ENCODE measurements at places on chromosomes 3 and 15. TPM values are rescaled to one million over a fixed set of nuclear protein-coding genes. Genes with fewer than 3 reads are reported as not detected.

The PARP15 gene
- total RNA-seq: 1.8 TPM

The CSTA gene
- 43.9 TPM for total RNA-seq

The GOLGA8T gene
- total RNA-seq: not detected

The TRAIP gene
- total RNA-seq: 1.8 TPM

The ADGRG7 gene
- not detected for total RNA-seq

The GHRL gene
- 2.2 TPM for total RNA-seq

The IGSF10 gene
- total RNA-seq: 12.1 TPM

The SV2B gene
- total RNA-seq: 0.30 TPM

The SCN11A gene
- total RNA-seq: 0.13 TPM

The LTK gene
- total RNA-seq: not detected

DNA sequence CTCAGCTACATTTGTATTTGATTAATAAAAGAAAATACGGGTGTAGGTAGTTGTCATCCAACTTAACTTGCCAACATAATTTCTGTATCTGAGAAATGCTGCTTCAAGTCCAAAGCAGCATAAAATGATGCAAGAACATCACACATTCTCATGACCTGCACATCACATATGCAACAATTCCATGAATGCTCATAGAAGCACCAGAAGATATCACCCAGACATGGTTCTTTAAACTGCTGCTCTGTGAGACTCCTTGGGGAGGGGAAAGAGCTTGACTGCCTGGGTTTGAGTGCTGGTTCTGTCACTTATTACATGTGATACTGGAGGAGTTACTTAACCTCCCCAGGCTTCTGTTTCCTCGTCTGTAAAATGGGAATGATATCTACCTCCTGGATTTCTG lies 39.4 kb downstream of the CHST14 start:
- no peak for DNase-seq

DNA sequence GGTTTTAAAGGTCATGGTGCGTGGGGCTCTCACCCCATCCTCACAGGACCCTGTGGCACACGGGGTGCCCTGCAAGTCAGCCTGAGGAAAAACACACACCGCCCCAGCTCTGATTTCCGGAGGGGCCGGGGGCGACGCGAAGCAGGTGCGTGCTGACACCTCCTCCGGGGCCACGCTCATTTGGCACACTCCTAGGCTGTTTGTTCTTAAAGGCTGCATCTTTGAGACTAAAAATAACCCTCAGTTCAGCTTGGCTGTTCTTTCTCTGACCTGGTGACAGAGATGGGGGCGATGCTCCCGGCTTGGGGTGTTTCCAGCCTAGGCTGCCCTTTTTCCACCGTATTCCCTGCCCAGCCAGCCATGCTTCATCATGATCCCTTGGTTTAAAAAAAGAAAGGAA lies 141.5 kb upstream of the TPM1 start:
- no peak for DNase-seq

GRCh38 chr15:31446546-31446945 lies 119.9 kb downstream of the KLF13 start:
- DNase-seq: peak; percentile 4

- no peak for DNase-seq
These were observed 9.2 kb upstream of the TNIK start for GRCh38 chr3:171469376-171469775.

GRCh38 chr3:10387881-10388609 lies 67.1 kb upstream of the SEC13 start:
- no peak for DNase-seq

GRCh38 chr3:170037463-170038433 lies at the start of gene GPR160:
GPR160 (plus strand) TSS chr3:170037995; CDS start chr3:170083973, 45,978 bp downstream.
- DNase-seq: peak; percentile 45

DNA sequence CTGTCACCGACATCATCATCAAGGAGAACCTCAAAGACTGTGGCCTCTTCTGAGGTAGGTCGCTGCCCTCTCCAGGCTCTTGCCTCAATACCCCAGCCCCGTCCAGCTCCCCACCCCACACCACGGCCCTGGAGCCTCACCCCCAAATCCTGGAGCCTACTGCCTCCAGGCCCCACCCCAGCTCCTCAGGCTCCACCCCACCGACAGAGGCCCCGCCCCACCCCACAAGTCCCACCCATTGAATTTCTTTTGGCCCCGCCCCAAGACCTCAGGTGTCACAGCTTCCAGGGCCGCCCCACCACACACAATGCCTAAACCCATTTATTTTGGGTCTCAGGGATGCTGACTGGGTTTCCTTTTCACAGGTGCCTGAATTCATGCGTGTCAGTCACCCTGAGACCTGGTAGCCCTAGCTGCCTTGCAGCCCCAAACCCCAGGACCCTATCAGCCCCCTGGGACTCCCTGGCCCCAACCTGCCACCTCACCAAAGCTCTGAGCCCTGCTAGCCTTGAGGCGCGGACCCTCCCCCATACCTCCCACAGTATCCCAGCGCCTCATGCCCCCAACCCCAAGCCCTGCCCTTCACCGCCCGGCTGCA lies 3.6 kb downstream of the GNAT1 start:
- no peak for DNase-seq

DNA sequence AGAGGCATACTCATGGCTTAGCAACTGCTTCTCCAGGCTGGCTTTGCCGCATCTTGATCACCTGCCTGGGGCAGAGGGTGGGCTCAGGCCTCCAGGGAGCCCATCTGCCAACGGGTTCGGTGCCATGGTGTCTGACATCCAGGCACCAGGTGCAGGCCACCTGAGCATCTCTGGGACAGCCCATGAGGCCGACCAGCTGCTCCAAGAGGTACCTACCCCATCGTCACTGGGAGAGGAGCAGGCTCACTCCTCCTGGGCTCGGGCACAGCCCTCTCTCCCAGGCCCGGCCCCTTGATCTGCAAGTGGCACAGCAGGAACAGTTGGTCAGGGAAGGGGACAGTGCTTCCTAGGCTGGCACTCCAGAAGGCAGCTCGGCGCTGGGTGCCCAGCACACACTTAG lies 21.9 kb downstream of the TPRA1 start:
- DNase-seq: no peak

GRCh38 chr15:85504749-85505676 lies 124.6 kb downstream of the AKAP13 start:
- DNase-seq: peak; percentile 11

GRCh38 chr3:187520027-187520945 lies 149.9 kb downstream of the SST start:
- DNase-seq: peak; percentile 84

DNA sequence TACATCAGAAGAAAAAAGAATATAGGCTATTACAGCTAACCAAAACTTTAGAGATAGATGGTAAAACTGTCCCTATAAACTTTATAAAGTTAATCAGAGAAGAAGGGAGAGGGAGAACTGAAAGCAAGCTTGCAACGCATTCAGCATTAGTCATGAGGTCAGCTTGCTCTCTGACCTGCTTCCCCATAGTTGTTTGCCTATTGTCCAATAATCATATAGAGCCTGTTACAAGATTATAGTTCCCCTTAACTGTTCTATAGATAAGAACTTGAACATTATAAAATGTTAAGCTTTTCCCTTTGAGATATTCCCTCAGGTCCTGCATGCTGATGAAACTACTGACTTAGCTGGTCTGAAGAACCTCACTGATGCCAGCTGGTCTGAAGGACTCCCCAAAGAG lies 74.5 kb downstream of the CPNE4 start:
- no peak for DNase-seq

- DNase-seq: no peak
These were observed 45.8 kb upstream of the CCDC50 start for GRCh38 chr3:191283400-191283799.

- no peak for DNase-seq
These were observed 88.2 kb downstream of the FBN1 start for GRCh38 chr15:48557335-48557734.

DNA sequence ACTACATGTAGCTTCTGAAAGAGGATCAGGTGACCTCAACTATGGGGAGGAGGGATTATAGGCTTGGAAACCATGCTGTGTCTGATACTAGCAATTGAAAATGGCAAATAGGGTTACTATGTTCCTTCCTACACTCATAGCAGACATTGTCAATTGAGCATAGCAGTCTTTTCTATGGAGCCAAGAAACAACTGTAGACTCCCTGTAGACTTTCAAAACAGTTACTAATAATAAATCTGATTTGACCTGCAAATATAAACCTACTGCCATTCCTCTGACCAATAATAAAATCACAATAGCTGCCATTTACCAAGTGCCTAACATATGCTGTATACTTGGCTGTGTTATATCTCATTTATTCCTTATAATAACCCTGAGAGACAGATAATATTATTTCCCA lies 8.5 kb upstream of the ARL14 start:
- no peak for DNase-seq

GRCh38 chr15:72782274-72783003 lies 1.1 kb downstream of the ADPGK start:
- DNase-seq: no peak

- no peak for DNase-seq
These were observed 660 bp downstream of the UROC1 start for GRCh38 chr3:126516936-126517290.

GRCh38 chr3:169344465-169344864 lies 319.0 kb downstream of the MECOM start:
- DNase-seq: no peak

- no peak for DNase-seq
These were observed 64.3 kb upstream of the LRRN1 start for GRCh38 chr3:3734881-3735280.

DNA sequence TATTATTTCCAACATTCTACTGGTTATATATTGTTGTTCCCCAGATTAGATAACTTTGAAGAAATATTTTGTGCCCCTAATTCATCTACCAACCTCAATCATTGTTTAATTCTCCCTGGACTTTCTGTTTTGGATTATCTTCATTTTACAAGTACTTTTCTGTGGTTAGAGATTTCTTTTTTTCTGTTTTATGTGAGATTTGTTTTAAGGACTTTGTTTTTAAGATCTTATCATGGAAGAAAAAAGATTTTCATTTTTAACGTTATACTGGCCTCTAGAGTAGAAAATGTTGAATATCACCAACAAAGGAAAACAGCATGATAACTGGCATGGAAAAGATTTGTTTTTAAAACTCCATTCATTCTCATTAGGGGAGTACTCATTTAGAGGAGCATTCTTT lies 210.9 kb upstream of the KCNMB2 start:
- DNase-seq: no peak

DNA sequence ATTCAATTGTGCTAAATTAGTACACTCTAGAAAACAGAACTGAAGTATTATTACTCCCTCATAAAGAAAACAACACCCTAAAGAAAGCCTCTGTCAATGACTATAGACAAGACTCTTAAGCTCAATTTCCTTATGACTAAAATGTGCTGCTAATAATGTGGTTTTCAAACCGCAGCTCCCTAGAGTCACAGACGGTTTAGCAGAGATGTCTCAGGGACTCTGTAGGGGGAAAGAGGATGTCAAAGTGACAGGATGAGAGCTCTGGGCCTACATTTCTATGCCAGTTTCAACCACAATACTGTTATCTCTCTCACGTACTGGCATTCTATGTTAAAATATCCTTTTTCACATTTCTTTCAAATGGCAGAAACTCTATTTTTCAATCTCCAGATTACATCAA lies 37.6 kb upstream of the WDR49 start:
- DNase-seq: no peak

DNA sequence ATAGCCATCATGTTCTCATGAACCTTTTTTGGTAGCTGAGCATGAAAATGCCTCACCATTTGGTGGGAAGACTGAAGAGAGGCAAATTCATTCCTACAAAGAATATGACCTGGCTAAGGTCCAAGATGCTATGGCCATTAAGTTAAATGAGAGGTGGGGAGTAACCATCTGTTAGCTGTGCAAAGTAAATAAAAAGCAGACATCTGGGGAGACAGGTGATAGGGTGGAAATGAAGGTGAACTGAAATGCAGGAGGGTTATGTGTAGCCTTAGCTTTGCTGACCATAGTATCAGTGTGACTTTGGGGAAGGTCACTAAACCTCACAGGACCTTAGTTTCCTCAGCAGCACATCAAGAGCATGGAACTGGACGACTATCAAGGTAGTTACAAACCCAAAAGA lies 111.0 kb upstream of the STRIT1 start:
- no peak for DNase-seq

DNA sequence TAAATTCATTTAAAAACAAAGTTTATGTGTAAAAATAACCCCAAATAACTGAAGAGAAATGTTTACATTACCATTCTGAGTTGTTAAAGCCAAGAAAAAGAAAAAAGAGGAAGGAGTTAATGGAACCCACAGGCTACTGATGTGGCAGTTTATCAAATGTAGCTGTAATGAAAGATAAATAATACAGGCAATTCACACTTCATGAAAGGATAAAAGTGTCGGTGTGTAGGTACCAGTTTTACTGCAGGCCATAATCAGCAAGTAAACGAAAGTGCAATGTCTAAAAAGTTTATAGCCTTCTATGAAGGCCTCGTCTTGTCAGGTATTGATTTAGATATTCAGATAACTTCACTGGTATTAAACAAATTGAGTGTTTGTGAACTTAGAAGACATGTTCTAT lies 164.6 kb downstream of the DPH6 start:
- no peak for DNase-seq

GRCh38 chr3:128585974-128586373 lies 64.6 kb downstream of the RPN1 start:
- no peak for DNase-seq

- DNase-seq: no peak
These were observed 23.8 kb upstream of the SIAH2 start for GRCh38 chr3:150786791-150787190.

DNA sequence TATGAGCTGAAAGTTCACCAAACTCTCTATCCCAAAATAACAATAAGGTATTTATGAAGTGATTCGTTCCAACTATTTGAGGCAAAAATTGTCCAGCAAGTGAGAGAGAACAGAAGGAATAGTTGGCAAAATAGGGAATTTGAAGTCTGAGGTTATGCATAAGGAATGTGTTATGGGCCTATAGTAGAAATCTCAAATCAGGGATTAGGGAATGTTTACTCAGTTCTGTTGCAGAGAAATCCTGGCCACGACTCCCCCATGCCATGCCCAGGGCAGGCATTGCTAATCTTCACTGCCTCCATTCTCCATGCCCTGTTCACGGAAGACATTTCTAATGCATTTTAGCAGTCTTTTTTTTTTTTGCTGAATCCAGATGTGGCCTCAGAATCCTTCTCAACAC lies 58.6 kb downstream of the FLNB start:
- no peak for DNase-seq

GRCh38 chr3:4987538-4988296 lies 8.5 kb downstream of the BHLHE40 start:
- DNase-seq: no peak

Data from ovary (tissue), 10 donors.